ENCODE measurements at places on chromosomes 7 and 10. TPM values are rescaled to one million over a fixed set of nuclear protein-coding genes. Genes with fewer than 3 reads are reported as not detected.

Gene C10orf143
- total RNA-seq: 1.3 TPM

Gene AKR1C1
- 75.3 TPM for total RNA-seq

Gene CLIP2
- total RNA-seq: 50.5 TPM

Gene HIPK2
- 15.7 TPM for total RNA-seq

Gene ZNF853
- 0.32 TPM for total RNA-seq
